ENCODE measurements at places on chromosomes 11 and 22.
A peak's percentile ranks its signal among the peaks of the same experiment; 100 is the strongest.

- DNase-seq = no peak
These were observed 63.9 kb downstream of the SYN3 start for GRCh38 chr22:32994041-32994830.

GRCh38 chr11:35990170-35990569 is 46.3 kb downstream of the LDLRAD3 start:
- no peak for DNase-seq

- no peak for DNase-seq
These were observed 54.2 kb downstream of the NAV2 start for GRCh38 chr11:19766810-19767209.

- DNase-seq = no peak
These were observed 15.8 kb downstream of the P2RY2 start for GRCh38 chr11:73233692-73234470.

- no peak for DNase-seq
These were observed 34.8 kb upstream of the POU2AF1 start for GRCh38 chr11:111413849-111414248.

DNA sequence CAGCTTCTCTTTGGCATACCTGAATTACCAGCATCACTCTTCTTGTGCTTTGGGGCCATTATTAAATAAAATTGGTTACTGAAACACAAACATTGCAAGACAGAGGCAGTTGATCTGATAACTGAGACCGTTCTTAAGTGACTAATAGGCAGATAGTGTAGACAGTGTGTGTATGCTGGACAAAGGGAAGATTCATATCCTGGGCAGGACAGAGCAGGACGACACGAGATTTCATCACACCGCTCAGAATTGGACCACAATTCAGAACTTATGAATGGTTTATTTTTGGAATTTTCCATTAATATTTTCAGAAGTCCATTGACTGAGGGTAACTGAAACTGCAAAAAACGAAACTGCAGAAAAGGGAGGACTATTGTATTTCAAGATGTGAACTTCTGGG is 68.6 kb downstream of the LDLRAD3 start:
- no peak for DNase-seq

DNA sequence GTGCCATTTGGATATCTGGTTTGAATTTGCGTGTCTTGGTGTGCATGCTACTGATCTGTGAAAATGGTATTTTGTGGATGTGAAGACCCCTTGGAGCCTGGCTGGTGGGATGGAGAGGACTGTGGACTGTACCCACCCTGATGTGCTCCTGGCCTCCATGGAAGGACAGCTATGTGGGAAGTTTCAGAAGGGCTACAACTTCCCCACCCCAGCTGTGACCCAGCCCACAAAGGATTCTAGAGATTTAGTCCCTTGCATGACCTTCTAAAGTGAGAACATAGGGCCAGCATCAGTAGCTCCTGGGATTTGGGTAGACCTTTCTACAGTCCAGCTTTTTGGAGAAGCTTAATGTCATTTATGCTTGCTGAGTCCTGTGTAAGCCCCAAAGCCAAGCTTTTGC is 173.4 kb downstream of the BCR start:
- no peak for DNase-seq

DNA sequence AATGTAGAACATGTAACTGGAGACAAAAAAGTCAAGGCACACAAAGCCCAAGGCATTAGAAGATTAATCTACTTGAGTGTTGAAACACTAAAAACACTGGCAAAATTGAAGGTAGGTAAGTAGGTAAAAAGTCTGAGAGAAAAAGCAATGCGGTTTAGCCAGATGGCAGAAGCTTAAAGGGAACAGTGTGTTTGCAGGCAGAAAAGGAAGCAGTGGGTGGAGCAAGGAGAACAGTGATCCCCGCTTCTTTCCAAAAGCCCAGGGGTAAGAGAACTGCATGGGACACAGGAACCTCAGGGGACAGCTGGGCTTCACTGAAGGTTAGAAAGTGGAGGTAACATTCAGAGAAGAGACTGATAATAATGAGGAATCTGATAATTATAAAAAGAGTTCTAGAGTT is 16.0 kb downstream of the MRE11 start:
- DNase-seq = no peak

DNA sequence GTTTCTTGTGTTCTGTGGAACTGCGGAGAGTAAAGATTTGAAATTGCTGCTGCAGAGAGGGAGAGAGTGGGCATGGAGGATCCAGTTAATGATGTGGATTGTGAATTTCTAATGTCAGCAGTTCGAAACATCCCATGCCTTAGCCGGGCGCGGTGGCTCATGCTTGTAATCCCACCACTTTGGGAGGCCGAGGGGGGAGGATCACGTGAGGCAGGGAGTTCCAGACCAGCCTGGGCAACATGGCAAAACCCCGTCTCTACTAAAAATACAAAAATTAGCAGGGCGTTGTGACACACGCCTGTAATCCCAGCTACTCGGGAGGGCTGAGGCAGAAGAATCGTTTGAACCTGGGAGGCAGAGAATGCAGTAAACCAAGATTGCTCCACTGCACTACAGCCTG is 1.1 kb upstream of the CAVIN3 start:
- no peak for DNase-seq

DNA sequence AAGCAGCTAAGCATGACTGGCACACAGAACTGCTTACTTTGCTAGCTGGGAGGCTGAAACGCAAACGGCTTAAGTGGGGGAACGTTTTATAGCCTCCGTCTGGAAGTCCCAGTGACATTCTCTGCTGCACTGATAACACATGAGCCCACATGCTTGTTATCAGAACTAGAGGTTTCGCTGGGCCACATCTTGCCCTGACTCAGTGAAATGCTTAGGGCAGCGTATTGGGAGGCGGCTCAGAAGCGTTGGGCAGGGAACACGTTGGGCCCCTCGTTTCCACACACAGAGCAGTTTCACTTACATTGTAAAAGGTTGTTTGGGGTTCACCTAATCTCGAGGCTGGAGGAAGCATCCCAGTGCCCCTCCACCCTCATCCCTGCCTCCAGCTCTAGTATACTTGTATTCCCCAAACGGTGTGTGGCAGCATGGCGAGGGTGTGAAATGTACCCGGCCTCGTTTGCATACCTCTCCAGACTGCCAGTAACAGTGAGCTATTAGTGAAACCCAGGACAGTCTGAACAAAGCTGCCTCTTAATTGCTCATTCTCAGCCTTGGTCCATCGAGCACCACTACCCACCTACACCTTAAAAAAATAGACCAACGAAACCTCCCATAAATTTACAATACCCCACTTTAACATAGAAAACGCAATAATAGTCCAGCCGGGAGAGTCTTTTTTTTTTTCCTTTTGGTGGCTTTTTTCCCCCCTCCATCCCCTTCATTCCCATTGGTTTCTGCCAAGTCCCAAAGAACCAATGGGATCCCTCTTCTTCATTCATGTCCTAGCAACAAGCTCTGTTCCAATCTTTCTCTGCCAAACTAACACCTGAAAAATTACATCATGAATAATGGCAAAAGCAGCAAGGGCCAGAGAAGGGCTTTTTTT is 218.8 kb upstream of the SORL1-AS1 start:
- no peak for DNase-seq

GRCh38 chr11:34349882-34350281 is 7.9 kb downstream of the ABTB2 start:
- no peak for DNase-seq

GRCh38 chr11:18669219-18669596 is 29.4 kb upstream of the TMEM86A start:
- no peak for DNase-seq

DNA sequence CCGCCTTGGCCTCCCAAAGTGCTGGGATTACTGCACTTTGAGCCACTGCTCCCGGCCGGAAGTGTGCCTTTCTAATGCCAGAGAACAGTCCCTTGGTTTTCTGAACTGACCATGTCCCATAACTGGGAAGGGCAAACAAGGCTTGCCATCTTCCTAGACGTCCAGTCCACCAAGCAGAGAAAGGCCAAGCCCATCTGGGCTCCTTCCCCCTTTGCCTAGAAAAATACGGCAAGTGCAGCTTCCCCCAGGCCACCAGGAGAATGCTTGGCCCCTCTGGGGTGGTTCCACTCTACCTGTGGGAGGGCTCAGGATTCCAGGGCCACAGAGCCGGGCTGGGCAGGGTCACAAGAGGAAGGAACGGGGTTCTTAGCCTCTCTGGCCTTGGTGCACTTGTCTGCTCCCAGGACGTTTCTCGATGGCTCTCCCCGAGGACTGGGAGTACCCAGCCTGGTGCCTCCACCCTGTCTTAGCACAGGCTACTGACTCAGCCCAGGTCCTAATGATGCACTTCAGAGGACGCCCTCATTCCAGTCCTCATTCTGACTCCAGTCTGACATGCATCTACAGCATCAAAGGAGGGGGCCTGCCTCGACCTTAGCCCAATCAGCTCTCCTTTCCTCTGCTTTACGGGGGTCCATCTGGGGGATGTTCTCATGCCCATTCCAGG is 1.2 kb downstream of the USP2 start:
- DNase-seq = no peak

GRCh38 chr11:126469311-126469710 is 113.8 kb downstream of the ST3GAL4 start:
- DNase-seq = no peak

DNA sequence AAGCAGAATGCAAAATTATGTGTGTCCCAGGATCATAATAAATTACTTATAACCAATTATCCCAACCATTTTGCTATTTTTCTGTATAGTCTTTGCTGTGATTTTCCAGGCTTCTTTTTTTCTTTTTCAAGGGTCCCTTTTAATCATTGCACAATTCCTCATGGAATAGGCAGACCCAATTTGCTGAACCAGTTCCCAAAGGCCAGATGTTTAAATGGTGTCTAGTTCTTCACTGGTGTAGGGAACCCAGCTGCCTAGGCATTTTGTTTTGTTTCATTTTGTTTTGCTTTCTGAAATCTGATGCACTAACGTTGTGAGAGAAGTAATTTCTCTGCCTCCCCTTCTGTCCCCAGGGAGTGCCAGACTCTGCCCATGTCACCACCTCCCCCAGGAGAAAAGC is 60.4 kb downstream of the CHST1 start:
- no peak for DNase-seq

DNA sequence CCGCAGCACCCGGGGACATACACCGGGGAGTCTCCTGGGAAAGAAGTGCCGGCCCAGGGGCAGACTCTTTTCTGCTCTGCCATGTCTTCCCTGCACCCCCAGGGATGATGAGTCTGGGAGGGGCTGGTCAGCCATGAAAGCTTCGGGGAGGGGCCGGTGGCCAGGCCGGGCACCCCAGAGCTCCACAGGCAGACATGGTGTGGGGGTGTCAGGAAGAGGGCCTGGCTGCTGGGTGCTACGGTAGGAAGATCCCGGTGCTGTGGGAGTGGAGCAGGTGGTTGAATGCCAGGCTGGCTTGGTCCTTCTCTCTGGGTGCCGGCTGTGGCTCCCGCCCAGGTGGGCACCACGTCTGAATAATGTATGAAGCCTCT is 17.4 kb downstream of the LSP1 start:
- DNase-seq = no peak

GRCh38 chr11:102151784-102152525 is 41.7 kb downstream of the YAP1 start:
- no peak for DNase-seq

GRCh38 chr22:29768052-29768693 is 1.0 kb downstream of the UQCR10 start:
- no peak for DNase-seq

DNA sequence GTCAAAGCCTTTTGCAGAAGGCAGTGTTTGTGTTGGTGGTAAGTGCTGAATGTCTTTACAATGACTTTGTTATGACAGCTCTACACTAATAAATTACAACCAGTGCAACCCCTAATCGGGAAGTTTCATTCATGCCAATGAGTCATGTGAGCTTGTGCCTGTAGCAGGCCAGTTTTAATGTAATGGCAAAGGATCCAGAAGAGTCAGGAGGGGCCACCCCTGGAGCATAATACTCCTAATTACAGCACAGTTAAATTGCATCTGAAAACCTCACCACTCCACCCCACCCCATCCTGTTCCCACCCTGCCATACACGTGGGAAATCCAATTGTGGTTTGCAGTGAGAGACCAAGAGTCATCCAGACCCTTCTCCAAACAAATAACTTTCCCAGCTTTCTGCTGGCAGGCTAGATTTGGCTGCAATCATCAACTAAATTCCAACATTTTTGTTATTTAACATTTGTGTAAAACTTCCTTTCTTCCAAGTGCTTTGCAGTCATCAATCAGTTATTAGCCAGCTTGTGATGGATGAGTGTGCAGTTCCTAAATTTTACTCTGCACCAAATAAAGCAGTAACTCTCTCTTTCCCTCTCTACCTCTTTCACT is 277.3 kb upstream of the FAT3 start:
- DNase-seq = no peak

GRCh38 chr11:114308689-114309089 is 12.5 kb downstream of the NNMT start:
- no peak for DNase-seq

DNA sequence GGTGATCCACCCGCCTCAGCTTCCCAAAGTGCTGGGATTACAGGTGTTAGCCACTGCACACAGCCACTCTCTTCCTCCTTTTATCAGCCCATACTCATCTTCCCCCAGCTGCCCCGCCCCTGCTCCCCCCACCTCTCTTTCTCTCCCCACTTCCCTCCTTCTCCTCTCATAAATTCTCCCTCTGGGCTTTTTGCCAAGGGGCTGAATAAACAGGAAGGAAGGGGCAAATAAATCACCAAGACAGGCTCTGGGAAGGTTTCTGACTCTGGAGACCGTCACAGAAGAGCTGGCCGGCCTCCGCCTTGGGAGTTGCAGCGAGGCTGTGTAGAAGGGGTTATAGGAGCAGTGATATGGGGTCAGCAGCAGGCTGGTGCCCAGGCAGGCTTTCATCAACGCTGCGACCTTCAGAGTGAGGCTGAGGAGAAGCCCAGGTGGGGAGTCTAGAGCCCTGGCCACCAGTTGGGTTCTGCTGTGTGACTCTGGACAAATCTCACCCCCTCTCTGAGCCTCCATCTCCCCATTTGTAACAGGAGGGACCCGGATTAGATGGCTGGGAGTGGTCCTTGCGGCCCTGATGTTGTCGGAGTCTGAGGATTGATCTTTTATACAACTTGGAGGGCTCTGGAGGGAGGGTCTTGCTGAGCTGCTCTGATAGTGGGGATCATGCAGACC is 62.6 kb upstream of the RASD2 start:
- peak; percentile 95 for DNase-seq

DNA sequence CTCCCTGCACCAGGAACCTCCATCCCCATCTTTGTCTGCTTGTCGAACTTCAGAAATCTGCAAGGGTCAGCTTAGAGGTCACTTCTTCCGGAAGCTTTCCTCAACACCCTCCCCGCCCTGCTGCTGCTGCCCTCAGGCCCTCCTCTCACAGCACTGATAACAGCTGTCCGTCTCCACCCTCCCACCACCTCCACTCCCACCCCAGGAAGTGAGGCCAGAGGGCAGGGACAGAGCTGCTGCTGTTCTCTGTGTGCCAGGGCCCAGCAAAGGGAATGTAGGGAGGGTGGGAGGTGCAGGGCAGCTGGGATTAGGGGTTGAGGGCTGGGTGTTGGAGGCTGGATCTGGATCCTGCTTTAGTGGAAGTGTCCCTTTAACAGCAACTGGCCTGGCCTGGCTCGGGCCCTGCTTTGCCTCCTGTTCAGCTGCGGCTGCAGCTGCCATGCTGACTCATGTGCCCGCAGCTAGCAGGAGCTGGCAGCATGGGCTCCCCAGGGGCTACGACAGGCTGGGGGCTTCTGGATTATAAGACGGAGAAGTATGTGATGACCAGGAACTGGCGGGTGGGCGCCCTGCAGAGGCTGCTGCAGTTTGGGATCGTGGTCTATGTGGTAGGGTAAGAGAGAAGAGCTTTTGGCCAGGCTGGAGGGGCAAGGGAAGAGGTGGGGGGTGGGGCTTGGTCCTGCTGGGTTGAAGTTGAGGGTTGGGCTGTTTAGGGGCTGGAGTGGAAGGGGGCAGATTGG is at the start of gene P2RX6:
Gene P2RX6 (plus strand): TSS at position 440 of the 740 bp plus-strand sequence. CDS start 10 bp downstream, at position 450.
- DNase-seq = no peak

GRCh38 chr11:120988603-120989002 is 35.3 kb upstream of the TBCEL start:
- DNase-seq = no peak

- DNase-seq = no peak
These were observed 22.4 kb downstream of the DUSP8 start for GRCh38 chr11:1549338-1550330.

All from left renal cortex interstitium (tissue), 4 donors.